ENCODE measurements at places on chromosomes 2 and 18.

DNA sequence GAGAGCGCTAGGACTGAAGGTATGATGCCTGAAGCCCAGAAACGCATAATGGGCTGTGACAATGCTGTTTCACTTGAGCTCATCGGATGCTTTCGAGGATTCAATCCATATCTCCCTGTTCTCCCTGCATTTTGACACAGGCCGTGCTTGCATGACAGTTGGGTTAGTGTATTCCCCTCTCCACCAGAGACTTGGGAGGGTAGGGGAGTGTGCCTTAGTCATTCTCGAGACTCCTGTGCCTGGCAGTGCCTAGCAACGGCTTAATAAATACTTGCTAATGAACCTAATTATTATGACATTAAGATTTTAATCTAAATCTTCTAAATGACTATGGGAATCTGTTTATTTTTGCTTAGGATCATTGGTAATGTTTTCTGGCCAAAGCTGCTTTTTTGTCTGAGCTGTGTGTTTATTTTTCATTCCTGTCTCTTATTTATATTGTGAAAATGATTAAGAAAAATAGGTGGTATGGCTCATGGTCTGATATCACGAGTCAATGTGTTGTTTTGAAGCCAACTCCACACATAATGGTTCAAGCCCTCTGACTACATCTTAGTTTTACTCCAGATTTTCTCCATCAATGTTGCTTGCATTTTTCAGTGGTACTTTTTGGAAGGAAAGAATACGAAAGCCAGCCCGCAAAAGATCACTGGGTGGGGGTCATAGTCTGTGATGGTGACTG is 61.3 kb downstream of the NEDD4L start:
- no peak for DNase-seq

DNA sequence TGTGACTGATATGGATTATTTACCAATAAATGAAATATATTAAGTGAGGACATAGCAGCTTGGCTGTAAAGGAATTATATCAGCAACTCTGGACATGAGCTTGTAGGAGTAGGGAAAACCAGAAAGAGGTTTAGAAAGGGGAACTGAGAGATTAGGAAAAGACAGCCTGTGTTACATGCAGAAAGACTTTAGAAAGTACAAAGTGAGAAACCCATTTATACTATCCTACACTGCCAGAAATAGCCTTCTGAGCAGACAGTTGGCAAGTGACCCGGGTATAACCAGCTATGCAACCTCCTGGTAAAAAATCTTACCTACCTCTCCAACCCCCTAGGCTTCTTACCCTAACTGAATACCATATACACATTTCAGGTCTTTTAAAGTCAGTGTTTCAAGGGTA is 134.1 kb downstream of the ANKRD44 start:
- DNase-seq = no peak

- no peak for DNase-seq
Measured at GRCh38 chr2:223536546-223536945, 65.6 kb downstream of the SCG2 start.

DNA sequence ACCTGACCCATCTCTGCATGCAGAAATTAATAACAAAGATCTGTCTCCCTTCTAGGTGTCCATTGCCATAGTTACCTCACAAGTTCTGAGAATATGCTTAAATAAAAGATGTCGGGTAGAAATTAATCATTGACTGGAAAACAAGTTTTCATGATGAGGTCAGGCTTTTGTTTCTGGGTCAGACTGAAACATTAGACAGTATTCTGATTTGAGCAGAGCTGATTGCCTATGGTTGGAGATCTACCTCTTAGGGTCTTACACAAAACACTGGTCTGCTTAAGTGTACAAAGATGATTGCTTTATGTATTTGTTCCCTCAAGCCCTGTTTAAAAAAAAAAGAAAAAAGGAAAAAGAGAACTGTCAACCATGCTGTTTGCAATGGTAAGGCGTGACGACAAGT is 956.4 kb downstream of the CPS1 start:
- no peak for DNase-seq

DNA sequence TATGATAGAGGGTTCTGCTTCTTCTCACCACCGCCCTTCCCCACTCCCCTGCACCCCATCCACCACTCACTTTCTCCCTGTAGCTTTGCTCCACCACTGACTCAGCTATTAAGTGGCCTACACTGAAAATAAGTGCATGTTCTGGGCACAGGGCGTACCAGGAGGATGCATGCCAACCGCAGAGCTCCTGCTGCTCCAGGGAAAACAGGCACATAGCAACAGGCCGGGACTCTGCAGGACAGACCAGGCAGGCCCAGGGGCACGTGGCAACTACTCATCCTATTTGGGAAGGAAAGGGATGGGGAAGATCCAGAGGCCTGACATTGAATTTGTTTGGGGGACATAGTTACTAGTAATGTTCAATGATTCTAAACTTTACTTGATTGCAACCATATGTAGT is 28.4 kb downstream of the ARL4C start:
- DNase-seq = no peak

Data from KG1 (cell line).